ENCODE measurements at places on chromosomes 3 and 15.

- H3K4me3 ChIP-seq, result no peak overlapping the region
- DNase-seq, result no peak
- H3K27me3 ChIP-seq, result no peaks in the 10 kb centered on the region
- H3K4me1 ChIP-seq, result no peaks in the 10 kb centered on the region
These were observed 1.1 kb downstream of the CELSR3 start for GRCh38 chr3:48661501-48662144.

DNA sequence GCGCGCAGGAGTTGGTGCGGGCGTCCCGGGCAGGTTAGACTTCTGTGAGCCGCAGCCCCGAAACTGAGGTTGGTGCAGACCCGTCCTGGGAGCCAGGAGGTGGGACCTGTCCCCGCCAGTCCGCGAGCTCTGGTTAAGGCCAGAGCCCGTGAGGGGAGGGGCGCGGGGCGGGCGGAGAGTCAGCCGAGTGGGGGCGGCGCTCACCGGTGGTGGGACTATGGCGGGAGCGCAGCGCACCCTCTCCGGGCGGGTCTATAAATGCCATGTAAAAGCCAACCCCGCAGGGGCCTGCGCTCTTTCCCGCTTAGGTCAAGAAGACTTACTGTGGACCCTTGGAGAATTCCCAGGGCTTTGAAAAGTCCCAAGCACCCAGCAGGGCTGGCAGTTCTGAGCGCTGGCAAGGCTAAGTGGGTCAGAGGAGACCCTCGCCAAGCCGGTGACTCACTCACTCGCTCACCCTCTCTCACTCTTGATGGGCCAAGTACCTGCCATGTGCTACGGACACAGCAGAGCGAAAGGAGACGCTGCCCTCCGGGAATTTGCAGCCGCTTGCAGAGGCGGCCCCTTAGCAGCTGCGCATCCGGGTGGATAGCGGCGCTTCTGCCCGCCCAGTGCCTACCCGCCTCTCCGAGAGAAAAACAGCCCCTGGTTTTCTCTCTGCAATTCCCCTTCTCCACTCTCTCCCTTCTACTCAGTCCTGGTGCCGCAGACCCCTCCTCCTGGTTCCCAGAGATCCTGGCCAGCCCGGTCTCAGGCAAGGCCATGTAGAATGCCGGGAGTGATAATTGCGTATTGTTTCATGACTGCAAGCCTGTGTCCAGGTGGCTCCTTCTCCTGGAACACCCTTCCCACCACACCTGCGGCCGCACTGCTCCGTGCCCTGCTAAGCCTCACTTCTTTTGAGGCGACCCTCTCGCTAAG, at the start of gene ALDH1L1:
ALDH1L1 (minus strand) TSS at position 110 of the 921 bp plus-strand sequence. CDS start 19,607 bp downstream, outside the sequence.
- H3K27me3 ChIP-seq, result peaks cover 14% of the 10 kb centered on the region
- H3K36me3 ChIP-seq, result no peaks in the 10 kb centered on the region
- H3K4me1 ChIP-seq, result no peaks in the 10 kb centered on the region
- H3K4me3 ChIP-seq, result peak within 1 kb of the TSS; percentile 31

GRCh38 chr3:52845157-52845556, 10.3 kb upstream of the MUSTN1 start:
- no peaks in the 10 kb centered on the region for H3K36me3 ChIP-seq
- H3K4me1 ChIP-seq, result no peaks in the 10 kb centered on the region
- H3K27ac ChIP-seq, result no peak overlapping the region
- no peak for DNase-seq
- H3K27me3 ChIP-seq, result no peaks in the 10 kb centered on the region
- no peak overlapping the region for H3K4me3 ChIP-seq

DNA sequence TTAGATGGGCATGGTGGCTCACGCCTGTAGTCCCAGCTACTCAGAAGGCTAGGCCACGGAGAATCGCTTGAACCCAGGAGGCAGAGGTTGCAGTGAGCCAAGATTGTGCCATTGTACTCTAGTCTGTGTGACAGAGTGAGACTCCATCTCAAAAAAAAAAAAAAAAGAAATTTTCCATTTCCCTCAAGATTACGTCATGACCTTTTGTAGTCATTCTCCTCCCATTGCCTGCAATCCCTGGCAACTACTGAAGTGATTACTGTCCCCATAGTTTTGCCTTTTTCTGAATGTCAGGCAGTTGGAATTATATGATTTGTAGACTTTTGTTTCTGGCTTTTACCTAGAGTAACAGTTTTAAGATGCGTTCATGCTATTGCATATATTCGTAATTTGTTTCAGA, 28.0 kb downstream of the WDR76 start:
- no peak overlapping the region for H3K27ac ChIP-seq
- no peaks in the 10 kb centered on the region for H3K27me3 ChIP-seq
- no peak overlapping the region for H3K4me3 ChIP-seq
- peaks cover 3% of the 10 kb centered on the region for H3K36me3 ChIP-seq
- DNase-seq, result no peak

- no peaks in the 10 kb centered on the region for H3K36me3 ChIP-seq
- no peak overlapping the region for H3K27ac ChIP-seq
- no peaks in the 10 kb centered on the region for H3K4me1 ChIP-seq
- no peak overlapping the region for H3K4me3 ChIP-seq
These were observed 9.6 kb downstream of the TRH start for GRCh38 chr3:129984125-129984524.

GRCh38 chr3:78481050-78481449, 1286.7 kb downstream of the ROBO1 start:
- H3K27ac ChIP-seq, result no peak overlapping the region
- no peaks in the 10 kb centered on the region for H3K27me3 ChIP-seq
- no peak for DNase-seq
- no peaks in the 10 kb centered on the region for H3K36me3 ChIP-seq
- H3K4me1 ChIP-seq, result no peaks in the 10 kb centered on the region
- no peak overlapping the region for H3K4me3 ChIP-seq

- no peak overlapping the region for H3K27ac ChIP-seq
- H3K4me3 ChIP-seq, result no peak overlapping the region
- no peak for DNase-seq
These were observed 119.1 kb downstream of the OPA1 start for GRCh38 chr3:193711964-193712598.

DNA sequence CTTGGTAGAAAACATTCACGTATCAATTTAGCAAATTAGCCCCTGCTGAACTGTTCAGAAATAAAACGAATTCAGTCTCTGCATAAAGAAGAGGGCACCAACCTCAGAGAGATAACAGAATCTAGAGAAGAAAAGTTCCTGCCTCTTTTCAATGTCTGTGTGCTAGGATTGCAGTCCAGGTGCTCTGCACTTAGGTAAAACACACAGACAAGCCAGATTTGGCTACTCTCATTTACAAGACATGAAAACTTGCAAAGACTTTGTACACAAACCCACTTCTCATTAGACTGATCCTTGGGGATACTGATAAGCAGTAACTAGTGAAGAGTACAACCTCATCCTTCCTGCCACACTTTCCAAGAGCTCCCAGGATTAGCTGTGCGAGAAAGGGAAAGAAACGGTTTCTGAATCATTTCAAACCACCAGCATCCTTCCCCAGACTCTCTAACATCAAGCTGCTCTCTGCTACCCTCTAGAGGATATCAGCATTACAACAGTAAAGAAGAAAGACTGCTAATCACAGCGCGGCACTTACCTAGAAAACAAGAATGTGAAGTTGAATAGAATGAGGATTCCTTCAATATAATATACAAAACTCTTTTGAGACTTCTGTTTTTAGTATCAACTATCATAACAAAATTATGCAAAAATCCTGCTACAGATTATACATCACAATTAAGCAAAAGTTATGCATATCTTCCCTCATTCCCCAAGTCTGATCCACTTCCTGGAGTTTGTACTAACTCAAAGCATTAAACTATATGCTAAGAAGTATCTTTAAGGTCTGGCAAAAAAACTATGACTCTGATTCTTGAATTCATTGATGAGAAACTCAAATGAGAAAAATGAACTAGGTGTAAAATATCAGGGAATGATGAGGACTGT, 306.4 kb downstream of the MAGI1 start:
- no peaks in the 10 kb centered on the region for H3K27me3 ChIP-seq
- no peak overlapping the region for H3K4me3 ChIP-seq
- no peaks in the 10 kb centered on the region for H3K36me3 ChIP-seq

DNA sequence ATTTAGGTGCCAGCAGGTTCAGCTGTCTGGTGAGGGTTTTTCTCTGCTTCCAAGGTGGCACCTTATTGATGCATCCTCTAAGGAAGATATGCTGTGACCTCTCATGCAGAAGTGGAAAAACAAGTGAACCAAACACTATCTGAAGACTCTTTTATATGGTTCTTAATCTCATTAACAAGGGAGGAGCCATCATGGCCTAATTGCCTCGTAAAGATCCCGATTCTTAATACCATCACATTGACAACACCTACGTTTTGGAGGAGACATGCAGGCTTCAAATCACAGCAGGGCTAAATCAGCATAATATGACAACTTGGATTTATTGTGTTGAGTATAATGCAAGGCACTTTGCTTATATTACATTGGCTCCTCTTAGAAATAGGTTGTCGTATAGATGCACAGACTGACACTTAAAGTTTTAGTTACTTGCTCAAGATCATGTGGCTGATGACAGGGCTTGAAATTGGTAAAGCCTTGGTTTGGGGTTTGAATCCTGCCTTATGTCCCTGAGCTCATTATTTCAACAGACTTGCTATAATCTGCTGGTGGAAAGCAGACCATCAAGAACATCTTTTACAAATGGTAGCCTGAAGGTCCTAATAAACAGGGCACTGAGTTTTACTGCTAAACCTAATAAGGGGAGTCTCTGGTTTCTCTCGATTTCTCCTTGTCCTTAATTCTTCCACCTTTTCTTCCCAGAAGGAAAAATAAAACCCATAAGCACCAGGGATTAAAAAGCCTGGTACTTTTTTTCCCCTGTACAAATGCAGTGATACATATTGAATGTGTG, 88.2 kb downstream of the PTPRG start:
- no peak for DNase-seq
- H3K4me1 ChIP-seq, result no peaks in the 10 kb centered on the region
- no peaks in the 10 kb centered on the region for H3K36me3 ChIP-seq
- H3K27ac ChIP-seq, result no peak overlapping the region

DNA sequence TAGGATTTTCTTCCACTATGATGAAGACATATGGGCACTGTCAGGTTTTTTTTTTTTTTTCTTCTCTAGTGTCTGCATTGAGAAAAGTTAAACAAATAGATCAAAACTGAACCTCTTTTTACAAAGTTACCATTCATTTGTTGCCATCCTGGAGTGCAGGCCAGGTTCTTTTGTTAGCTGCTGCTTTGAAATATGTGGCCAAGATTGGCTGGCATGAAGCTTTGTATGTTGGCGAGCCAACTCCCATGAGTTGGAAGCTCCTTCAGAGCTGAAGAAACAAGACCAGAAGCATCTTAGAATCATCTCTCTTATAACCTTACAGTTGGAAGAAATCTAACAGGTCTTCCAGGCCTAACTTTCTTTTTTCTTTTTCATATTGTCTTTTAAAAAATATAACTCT, 346.5 kb downstream of the THSD4 start:
- no peaks in the 10 kb centered on the region for H3K4me1 ChIP-seq
- no peak for DNase-seq
- H3K27ac ChIP-seq, result no peak overlapping the region
- H3K27me3 ChIP-seq, result no peaks in the 10 kb centered on the region

DNA sequence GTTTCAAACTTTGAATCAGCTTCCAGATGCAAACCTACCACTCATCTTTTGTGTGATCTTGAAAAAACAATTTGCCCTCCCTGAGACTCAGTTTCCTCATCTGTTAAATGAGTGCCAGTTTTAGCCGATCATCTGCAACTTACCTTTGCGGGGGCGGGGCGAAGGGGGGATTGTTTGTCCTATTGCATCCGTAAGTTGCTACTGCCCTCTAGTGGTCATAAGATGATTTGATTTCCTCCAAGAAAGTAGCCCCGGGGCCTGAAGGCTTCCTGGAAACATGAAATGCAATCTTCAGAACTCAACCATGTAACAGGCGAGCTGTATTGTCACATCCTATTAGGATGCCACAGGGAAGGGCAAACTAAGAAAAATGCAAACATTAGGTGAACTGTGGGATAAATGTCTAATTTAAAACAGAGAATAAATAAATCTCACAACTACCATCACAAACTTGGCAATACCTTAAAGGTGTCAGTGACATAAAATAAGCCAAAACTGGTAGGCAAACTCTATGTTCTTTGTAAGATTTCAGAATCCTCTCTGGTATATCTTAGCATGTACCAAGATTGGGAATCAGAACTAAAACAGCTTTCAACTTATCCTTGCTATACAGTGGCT, 63.5 kb upstream of the CLDN18 start:
- no peak for DNase-seq
- H3K27ac ChIP-seq, result no peak overlapping the region
- H3K36me3 ChIP-seq, result no peaks in the 10 kb centered on the region

GRCh38 chr15:58551764-58552504, 120.1 kb downstream of the LIPC start:
- peaks cover 5% of the 10 kb centered on the region for H3K4me1 ChIP-seq
- H3K36me3 ChIP-seq, result no peaks in the 10 kb centered on the region
- no peaks in the 10 kb centered on the region for H3K27me3 ChIP-seq
- no peak for DNase-seq
- H3K27ac ChIP-seq, result no peak overlapping the region

- no peaks in the 10 kb centered on the region for H3K36me3 ChIP-seq
- no peaks in the 10 kb centered on the region for H3K27me3 ChIP-seq
- peaks cover 12% of the 10 kb centered on the region for H3K4me1 ChIP-seq
- peak overlapping the region; percentile 46 for H3K4me3 ChIP-seq
These were observed 330.8 kb downstream of the TIGIT start for GRCh38 chr3:114624571-114625181.

DNA sequence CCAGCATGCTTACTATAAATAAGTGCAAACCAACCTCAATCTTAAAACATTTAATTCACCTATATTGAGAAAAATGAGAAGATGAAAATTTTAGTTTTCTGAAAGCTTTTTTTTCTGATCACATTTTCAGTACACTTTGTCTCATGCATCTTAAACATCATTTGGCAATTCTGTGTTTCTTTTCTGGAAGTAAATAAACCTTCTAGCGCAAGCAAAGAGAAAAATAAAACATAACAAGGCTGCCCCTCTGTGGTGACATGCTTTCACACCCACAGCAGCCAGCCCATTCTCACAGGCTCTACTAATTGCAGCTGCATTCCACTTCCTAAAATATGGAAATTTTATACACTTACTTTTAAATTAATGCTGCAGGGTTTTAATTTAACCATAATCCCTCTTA, 90.1 kb downstream of the NEK10 start:
- H3K27ac ChIP-seq, result no peak overlapping the region
- no peaks in the 10 kb centered on the region for H3K27me3 ChIP-seq
- no peaks in the 10 kb centered on the region for H3K4me1 ChIP-seq
- H3K4me3 ChIP-seq, result no peak overlapping the region

- DNase-seq, result no peak
- no peaks in the 10 kb centered on the region for H3K4me1 ChIP-seq
- H3K36me3 ChIP-seq, result no peaks in the 10 kb centered on the region
- H3K4me3 ChIP-seq, result no peak overlapping the region
- H3K27me3 ChIP-seq, result no peaks in the 10 kb centered on the region
- H3K27ac ChIP-seq, result no peak overlapping the region
These were observed 128.4 kb downstream of the RAP2B start for GRCh38 chr3:153290268-153291015.

DNA sequence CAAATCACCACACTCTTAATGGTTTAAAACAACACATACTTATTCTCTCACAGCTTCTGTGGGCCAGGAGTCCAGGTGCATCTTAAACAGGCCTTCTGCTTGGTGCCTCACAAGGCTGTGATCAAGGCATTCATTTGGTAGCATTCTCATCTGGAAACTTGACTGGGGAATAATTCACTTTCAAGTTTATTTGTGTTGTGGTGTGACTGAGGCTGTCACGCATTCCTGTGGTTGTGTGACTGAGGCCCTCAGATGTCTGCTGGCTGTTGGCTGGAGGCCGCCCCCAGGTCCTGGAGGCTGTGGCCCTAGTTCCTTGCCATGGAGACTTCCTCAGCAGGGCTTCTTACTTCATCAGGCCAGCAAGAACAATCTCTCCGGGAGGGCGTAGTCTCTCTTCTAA, 16.9 kb upstream of the FAM3D start:
- H3K27ac ChIP-seq, result no peak overlapping the region
- no peak overlapping the region for H3K4me3 ChIP-seq
- DNase-seq, result no peak
- H3K4me1 ChIP-seq, result no peaks in the 10 kb centered on the region
- no peaks in the 10 kb centered on the region for H3K27me3 ChIP-seq
- H3K36me3 ChIP-seq, result no peaks in the 10 kb centered on the region
